ENCODE measurements at places on chromosomes 12 and 14.
A peak's percentile ranks its signal among the peaks of the same experiment; 100 is the strongest.

DNA sequence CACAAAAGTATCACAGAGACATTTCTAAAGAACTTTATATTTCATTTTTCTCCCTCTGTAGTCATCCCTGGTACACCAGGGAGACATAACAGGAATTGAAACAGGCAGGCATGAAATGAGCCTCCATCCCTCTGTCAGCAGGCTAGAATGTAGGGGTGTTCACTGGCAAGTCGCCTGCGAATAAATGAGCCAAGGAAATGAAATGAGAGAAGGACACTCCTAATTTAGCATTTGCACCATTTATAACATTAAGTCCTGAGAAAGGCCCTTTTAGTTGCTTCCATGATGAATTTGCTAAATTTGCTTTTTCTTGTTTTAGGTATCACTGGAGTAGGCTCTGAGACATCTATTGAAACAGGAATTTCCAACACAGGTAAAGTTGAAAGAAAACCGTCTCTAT lies 192.4 kb upstream of the CNTN1 start:
- no peaks in the 10 kb centered on the region for H3K4me1 ChIP-seq
- no peak overlapping the region for H3K27ac ChIP-seq
- no peak for DNase-seq
- no peaks in the 10 kb centered on the region for H3K27me3 ChIP-seq

- H3K36me3 ChIP-seq = no peaks in the 10 kb centered on the region
- H3K4me1 ChIP-seq = no peaks in the 10 kb centered on the region
- H3K27ac ChIP-seq = no peak overlapping the region
- H3K4me3 ChIP-seq = no peak overlapping the region
- DNase-seq = no peak
These were observed 635.7 kb upstream of the FLRT2 start for GRCh38 chr14:84894254-84894653.

- no peaks in the 10 kb centered on the region for H3K4me1 ChIP-seq
- no peak for DNase-seq
- no peaks in the 10 kb centered on the region for H3K27me3 ChIP-seq
- H3K36me3 ChIP-seq = no peaks in the 10 kb centered on the region
These were observed 52.3 kb upstream of the DLK1 start for GRCh38 chr14:100674428-100674827.

DNA sequence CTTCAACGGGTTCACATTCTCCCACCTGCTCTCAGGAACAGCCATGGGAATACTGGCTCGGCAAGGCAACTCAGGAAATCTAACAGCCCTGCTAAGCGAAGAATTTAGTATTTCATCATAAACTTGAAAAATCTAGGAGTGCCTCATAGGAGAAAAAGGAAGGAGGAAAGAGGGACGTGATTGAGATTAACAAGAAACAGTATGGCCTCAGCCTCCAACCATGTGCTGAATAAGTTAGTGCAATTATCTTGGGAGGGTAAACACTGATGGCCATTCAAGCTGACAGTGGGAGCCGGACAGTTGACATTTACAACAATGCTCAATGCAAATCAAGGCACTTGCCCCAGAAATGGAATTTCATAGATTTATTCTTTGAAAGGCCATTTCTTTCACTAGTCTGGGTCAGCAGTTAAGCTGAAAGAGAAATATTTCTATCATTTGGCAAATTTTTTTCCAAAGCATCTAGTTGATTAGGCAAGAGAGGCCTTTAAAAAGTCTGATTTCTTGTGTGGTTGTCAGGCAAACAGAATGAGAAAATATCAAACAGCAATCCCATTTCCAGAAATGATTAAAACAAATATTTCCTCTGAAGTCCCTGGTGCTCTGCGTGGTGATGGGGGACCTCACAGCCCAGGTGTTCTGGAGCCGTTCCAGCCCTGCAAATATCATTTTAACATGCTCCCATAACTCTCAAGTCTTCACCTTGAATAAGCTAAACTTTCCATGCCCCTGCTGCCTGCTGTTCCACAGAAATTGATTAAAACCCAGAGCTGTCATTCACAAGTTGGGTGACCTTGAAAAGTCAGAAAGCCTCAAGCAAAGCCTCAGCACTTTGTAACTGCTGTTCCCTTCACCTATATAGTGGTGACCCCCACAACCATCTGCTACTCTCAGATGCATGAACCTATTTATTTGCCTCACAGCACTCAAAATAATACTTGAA lies 121.6 kb downstream of the PHLDA1 start:
- H3K27me3 ChIP-seq = no peaks in the 10 kb centered on the region
- H3K4me1 ChIP-seq = no peaks in the 10 kb centered on the region
- no peak overlapping the region for H3K4me3 ChIP-seq
- no peaks in the 10 kb centered on the region for H3K36me3 ChIP-seq
- no peak for DNase-seq
- no peak overlapping the region for H3K27ac ChIP-seq

DNA sequence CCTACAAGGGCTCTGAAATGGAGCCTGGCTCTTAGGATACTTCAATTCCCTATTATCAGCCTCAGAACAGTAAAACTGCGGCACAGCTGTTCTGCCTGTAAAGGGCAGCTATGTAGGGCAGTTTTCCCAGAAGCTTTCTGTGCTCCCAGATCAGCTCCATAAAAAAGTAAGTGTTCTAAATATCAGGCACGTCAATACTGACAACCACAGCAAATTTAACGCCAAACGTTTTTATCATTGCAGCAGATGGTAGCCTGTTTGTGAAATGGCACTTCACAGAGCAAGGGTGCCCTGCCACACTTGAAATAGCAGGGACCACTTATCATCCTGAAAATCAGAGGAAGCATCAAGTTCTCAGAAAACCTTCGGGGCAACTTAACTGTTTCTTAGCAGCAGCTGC lies 54.8 kb upstream of the PTHLH start:
- no peaks in the 10 kb centered on the region for H3K4me1 ChIP-seq
- no peak overlapping the region for H3K4me3 ChIP-seq
- DNase-seq = no peak
- H3K36me3 ChIP-seq = no peaks in the 10 kb centered on the region
- H3K27ac ChIP-seq = no peak overlapping the region
- no peaks in the 10 kb centered on the region for H3K27me3 ChIP-seq

DNA sequence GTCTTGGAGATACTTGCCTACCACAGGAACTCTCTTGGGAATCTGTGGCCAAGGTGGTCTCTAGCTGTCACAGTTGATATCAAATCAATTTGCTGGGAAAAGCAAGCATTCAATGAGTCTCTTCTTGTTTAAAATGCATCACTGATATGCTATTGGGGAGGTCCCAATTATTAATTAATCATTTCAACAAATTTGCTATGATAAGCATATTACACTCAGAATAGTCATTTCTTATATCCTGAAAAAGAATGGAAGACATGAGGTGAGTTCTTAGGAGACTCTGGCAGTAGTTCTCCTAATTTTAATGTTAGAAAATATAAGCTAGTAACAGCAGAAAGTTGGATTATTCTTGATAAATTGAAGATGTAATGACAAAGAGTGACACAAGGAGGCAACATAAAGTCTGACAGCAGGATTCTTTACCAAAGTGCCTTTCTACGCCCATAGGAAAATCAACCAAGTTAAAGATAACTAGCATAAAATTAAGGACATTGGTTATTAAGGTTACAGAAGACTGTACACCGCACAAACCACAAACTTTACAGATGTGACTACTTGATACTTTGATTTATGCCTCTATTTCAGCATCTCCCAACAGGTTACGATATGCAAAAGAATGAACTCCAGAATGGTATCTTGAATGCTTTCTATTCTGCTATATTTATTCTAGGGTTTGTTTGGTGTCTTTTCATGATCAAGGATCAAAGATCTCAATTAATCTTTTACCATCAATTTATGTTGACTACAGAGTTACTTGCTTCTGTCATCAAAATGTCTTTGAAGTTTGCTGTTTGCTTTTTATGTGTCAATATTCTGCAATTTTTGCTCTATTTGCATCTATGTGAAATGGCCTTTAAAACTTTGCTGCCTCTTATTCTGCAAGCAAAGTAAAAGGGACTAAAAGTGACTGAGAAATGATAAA lies 349.6 kb upstream of the CLEC14A start:
- H3K36me3 ChIP-seq = no peaks in the 10 kb centered on the region
- no peak overlapping the region for H3K4me3 ChIP-seq
- no peak for DNase-seq
- H3K27me3 ChIP-seq = no peaks in the 10 kb centered on the region

DNA sequence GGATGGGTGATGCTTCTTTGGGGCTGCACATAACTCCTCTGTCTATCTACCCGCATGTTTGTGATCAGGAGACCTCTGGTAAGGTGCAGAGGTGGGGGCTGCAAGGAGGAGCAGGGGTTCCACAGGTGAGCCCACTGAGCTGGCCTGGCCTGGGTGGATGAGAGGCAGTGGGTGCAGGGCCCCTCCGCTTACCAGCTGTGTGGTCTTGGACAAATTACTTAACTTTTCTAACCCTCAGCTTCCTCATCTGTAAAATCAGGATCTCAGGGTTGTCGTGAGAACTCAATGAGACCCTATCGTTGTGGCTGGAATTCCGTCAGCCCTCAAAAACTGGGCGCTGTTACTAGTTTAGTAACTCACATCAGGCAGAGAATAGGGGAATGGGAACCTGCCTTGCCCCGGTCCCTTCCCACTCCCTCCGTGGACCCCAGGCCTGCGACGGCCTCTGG lies 7.5 kb downstream of the PTPN6 start:
- peak overlapping the region; percentile 95 for H3K4me3 ChIP-seq
- peaks cover 85% of the 10 kb centered on the region for H3K4me1 ChIP-seq
- peaks cover 33% of the 10 kb centered on the region for H3K36me3 ChIP-seq
- H3K27ac ChIP-seq = peak overlapping the region; percentile 99

- peaks cover 43% of the 10 kb centered on the region for H3K4me1 ChIP-seq
- no peaks in the 10 kb centered on the region for H3K36me3 ChIP-seq
- peak overlapping the region; percentile 61 for H3K4me3 ChIP-seq
- DNase-seq = no peak
- peak overlapping the region; percentile 75 for H3K27ac ChIP-seq
These were observed 15.8 kb downstream of the DIP2B start for GRCh38 chr12:50520416-50521207.

DNA sequence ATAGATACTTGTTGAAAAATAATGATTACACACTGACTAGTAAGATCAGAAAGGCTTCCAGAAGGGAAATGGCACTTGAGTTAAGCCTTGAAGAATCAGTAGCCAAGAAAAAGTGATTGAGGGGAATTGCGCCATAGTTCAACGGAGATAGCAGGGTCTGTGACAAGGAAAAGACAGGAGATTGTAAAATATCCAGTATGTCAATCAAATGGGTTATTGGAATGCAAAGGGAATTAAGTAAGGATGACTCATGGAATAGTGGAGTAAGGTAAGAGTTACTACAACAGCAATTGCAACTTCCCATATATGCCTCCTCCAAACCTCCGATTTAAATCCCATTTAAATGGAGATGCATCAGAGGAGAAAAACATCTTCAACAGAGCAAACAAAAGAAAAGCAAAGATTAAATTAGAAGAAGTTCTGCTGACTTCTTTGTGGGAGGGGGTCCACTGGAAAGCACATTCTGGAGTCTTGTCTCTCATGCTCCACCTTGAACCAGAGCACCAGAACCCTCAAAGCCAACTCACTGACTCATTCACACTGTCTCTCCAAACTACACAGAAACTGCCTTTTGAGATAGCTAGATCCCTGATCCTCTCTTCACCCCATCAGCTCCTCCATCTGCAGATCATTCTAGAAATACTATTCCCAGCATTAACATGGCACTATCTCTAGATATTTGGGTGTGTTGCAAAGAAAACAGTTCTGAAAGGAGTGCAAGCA lies 138.2 kb downstream of the NUAK1 start:
- H3K27ac ChIP-seq = no peak overlapping the region
- no peaks in the 10 kb centered on the region for H3K27me3 ChIP-seq
- no peak overlapping the region for H3K4me3 ChIP-seq
- H3K36me3 ChIP-seq = no peaks in the 10 kb centered on the region
- no peaks in the 10 kb centered on the region for H3K4me1 ChIP-seq
- DNase-seq = no peak

DNA sequence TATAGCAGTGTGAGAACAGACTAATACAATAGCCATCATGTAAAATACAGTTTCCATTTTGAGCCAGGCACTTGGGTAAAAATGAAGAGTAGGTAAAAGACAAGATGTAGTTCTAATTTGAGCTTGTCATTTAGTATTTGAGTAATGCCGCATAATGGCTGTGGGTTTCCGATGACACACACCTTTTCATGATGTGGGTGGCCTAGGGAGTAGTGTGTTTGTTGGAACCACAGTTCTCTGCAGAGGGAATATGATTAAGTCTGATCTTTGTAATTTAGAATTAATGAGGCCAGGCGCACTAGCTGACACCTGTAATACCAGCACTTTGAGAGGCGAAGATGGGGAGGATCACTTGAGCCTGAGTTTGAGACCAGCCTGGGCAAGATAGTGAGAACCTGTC lies 61.8 kb downstream of the RCOR1 start:
- H3K27ac ChIP-seq = no peak overlapping the region
- H3K36me3 ChIP-seq = no peaks in the 10 kb centered on the region
- no peak overlapping the region for H3K4me3 ChIP-seq
- DNase-seq = no peak
- no peaks in the 10 kb centered on the region for H3K27me3 ChIP-seq

GRCh38 chr12:103956509-103957027 lies 9.1 kb upstream of the TDG start:
- DNase-seq = no peak
- H3K27me3 ChIP-seq = no peaks in the 10 kb centered on the region
- peak overlapping the region; percentile 77 for H3K27ac ChIP-seq
- H3K36me3 ChIP-seq = peaks cover 13% of the 10 kb centered on the region

- no peaks in the 10 kb centered on the region for H3K36me3 ChIP-seq
- H3K27me3 ChIP-seq = no peaks in the 10 kb centered on the region
- H3K4me1 ChIP-seq = no peaks in the 10 kb centered on the region
These were observed 161.9 kb upstream of the WSCD2 start for GRCh38 chr12:107967170-107967569.

All from GM12878 (cell line).